ENCODE measurements at places on chromosomes 6 and 20.

DNA sequence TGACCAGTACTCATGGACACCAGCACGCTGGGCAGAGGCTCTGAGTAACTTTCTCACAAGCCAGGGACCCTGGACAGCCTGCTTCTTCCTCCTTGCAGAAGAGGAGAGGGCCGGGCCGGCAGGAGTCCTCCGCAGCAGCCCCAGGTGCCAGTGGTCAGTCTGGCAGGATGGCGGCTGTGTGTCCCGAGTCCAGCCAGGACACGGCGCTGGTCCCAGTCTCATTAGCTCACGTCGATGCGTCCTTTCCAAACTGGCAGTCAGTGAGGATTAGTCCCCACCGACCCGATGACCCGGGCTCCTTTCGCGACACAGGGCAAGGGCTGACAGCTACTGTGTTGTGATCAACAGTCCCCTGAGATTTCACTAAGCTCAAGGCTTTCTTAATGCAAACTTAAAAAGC is 267.0 kb downstream of the TAF4 start:
- no peak for DNase-seq

GRCh38 chr6:29917857-29918256 is 24.5 kb upstream of the HLA-A start:
- DNase-seq: peak; percentile 24

GRCh38 chr20:47220161-47220582 is 136.3 kb downstream of the ZMYND8 start:
- peak; percentile 7 for DNase-seq

DNA sequence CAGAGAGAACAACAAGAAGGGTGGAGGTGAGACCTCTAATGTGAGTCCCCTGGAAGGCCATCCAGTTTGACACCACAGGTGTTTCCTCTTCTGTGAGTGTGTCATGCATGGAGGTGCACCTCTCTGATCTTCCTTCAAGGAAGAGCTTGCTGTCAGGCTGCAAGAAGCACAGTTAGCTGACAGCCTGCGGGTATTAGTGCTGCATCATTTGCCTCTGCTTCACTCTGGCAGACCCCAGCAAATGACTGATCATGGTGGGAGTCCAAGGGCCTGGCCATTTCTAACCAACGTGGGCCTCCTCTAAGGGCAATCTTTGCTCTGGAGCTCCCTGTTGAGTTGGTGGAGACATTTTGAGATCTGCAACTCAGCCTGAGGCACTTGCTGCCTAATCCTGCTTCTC is 206.3 kb downstream of the EPHA7 start:
- DNase-seq: no peak

DNA sequence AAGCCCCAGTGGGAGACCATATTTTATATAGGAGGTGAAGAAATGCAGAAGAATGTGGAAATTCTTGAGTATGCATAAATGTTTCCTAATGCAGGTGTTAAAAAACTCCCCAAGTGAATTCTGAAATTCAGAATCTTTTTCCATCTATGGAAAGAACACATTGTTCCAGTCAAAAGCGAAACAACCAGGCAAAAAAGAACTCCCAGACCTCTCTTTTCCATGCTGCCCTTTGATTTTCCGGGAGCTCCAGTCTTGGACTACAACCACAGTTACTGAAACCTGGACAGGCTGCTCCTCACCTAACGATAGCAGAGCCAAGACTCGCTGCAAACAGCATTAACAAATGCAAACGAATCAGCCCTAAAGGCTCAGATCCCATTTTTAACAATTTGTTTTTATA is 108.7 kb upstream of the CNKSR3 start:
- no peak for DNase-seq

- DNase-seq: no peak
Observed at GRCh38 chr20:4918473-4918872, 82.8 kb downstream of the SLC23A2 start.

DNA sequence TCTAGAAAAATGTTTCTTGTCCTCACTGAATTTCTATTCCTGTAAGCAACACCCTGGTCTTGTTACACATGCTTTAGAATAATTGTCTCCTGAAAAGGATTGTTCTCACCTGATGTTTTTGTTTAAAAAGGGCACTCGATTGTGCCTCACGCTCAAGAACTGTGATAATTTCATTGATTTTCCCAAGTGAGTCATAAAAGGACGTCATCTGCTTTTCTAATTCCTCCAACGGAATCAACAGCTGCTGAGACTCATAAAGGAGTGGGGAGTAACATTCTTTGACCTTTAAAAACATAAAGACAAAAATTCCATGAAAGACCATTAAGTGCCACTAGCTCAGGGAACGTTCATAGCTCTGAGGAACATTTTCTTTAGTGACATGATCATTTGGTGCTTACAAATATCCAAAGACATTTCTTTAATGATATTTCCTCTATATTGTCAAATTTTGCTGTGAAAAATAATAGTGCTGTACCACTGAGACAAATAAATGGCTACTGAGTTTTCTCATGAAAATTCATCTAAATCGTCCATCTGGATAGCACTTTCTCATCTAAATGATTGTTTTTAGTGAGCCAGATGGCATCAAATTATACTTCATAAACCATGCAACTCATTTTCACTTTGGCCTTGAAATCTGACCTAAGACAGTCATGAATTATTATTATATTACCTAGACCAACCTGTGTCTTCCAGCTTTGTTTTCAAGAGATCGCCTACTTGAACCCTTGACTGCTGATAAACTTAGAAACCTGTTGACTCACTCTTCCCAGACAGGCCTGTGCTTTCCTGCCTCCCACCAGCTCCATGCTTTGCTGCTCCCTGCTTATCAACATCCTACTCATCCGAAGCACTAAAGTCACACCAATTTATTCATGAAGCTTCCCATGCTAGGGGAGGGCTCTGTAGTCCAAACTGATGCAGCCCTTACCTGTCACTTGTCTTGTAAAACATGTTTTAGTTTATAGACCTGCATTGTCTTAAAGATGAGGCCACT is 178.2 kb downstream of the SYNE1 start:
- no peak for DNase-seq

- no peak for DNase-seq
Observed at GRCh38 chr20:32072168-32072750, 20.2 kb downstream of the HCK start.

GRCh38 chr6:139600343-139600742 is 225.9 kb upstream of the CITED2 start:
- no peak for DNase-seq
